ENCODE measurements at places on chromosomes 7 and 10. TPM values are rescaled to one million over a fixed set of nuclear protein-coding genes. Genes with fewer than 3 reads are reported as not detected.

DNA sequence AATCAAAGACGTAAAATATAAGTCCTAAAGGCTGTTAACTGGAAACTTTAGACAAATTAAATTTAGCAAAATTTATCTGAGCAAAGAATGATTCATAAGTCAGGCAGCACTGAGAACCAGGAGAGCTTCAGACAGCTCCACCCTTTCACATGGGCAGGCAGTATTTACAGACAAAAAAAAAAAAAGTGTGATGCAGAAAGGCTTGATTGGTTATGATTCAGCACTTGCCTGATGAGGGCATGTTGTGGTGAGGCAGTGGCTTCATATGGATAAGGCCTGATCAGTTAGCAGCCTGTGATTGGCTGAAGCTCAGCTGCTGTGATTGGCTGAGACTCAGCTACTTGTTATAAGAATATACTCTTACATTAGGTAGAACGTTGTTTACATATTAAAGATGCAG lies 495.4 kb upstream of the POM121L12 start:
- no peak for DNase-seq

DNA sequence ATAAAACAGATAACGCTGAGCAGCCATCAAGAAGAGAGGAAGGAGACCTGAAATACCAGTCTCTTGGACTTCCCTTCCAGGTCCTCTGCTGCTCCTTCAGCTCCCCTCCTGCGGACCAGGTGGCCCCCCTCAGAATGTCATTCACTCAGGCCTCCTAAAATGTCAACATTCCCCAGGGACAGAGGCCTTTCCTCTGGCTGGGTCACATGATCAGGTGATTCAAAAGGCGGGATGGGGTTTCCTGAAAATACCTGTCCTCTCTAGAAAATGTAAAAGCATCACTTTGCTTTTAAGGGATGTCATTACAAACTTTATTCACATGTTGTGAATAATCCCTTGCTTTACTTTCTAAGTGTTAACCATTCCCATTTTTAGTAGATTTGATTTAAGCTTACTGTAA lies 311.1 kb downstream of the INHBA start:
- DNase-seq = no peak

DNA sequence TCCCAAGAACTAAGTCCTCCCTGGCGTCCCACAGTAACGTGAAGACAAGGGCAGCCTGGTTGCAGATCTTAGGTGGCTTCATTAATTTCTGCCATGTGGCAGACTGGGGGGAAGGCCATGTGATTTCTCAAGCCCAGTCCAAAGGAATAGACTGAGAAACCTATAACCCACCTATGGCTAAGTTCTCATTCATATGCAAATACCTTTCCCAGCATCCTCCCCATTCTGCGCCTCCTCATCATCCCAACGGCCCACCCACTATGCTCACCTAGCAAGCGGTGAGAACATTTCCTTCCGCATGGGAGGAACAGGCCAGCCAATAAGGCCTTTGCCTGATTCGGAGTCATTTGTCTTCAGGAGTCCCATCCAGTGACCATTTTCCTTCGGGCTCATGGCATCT lies 8.2 kb upstream of the CLEC2L start:
- no peak for DNase-seq

- no peak for DNase-seq
Measured at GRCh38 chr10:83680470-83680891, 458.8 kb upstream of the GHITM start.

DNA sequence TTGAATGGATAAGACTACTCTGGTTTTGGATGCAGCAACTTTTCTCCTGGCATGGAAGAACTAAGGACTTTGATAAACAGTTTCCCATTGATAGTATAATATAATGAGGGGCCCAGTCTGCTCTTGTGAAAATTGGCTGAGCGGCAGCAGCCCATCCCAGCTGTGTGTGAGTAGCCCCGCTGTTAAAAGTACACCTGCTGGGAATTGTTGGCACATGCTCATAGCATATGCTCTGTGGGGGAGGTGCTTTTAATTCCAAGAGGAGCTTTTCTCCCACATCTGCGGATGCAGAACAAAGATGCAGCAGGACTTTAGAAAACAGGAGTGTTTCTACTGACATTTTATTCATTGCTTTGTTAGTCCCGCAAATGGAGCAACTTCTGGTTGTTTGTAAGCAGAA lies 19.0 kb downstream of the SRI start:
- DNase-seq = no peak

- peak; percentile 50 for DNase-seq
Measured at GRCh38 chr10:78617631-78618030, 451.1 kb upstream of the ZMIZ1 start.

DNA sequence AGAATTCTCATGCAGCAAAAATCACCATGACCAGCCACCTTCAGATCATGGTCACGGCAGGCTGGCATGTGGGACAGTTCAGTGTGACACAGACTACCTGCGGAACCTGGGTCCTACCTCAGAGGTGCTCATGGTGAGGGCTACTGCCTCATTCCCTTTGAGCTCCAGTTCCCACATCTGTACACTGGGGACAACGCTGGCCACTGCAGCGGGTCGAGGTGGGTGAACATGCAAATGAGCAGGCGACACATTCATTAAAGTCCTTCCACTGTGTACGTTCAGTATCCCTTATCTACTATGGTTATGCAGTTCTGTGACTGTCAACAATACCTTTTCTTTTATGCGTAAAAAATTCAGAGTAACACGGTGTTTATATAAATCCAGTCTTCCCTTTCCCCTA lies 218.7 kb upstream of the AOAH start:
- no peak for DNase-seq

- no peak for DNase-seq
Measured at GRCh38 chr7:35749556-35749955, 51.3 kb upstream of the SEPTIN7 start.

DNA sequence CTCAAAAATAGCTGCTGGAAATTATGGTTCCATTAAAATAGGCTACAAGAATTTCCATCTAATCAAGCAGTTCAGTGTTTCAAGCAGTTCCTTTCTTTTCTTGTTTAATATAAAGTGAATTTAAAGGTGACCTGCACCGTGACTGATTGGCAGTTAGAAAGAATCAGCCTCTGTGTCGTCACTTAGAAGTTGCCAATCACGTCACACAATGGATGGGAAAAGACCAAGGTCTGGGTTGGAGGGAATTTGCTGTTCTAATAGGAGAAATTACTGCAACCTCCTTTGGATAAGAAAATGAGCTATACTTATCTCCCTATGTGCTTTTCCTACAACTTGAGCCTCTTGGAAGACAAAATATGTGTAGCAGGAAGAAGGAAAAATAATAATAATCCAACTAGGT lies 219.4 kb upstream of the KMT2E start:
- no peak for DNase-seq

- DNase-seq = no peak
Measured at GRCh38 chr10:91344117-91344856, 65.9 kb upstream of the HECTD2 start.

DNA sequence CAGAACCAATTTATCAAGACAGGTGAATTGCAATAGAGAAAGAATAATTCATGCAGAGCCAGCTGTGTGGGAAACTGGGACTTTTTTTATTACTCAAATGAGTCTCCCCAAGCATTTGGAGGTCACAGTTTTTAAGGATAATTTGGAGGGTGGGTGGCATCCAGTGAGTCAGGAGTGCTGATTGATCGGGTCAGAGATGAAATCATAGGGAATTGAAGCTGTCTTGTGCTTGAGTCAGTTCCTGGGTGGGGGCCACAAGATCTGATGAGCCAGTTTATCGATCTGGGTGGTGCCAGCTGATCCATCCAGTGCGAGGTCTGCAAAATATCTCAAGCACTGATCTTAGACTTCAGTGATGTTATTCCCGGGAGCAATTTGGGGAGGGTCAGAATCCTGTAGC lies 9.9 kb upstream of the MYO1G start:
- no peak for DNase-seq

- no peak for DNase-seq
Measured at GRCh38 chr10:42734536-42734935, 48.1 kb upstream of the BMS1 start.

DNA sequence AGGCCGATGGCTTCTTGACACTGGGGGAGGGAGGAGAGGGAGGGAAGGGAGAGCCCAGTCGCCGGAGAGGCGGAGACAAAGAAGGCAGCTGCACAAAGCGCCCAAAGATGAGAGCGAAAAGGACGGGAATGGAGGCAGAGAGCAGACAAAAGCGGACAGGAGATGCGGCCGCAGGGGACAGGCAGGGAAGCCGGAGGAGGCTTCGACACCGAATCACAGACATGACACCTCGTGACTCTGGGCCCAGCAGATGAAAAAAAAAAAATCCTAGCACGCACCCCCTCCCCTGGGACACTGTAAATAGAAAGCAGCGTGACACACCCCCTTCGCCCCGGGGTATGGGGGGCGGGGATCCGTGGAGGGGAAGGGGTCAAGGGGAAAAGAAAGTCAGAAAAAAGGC lies 976 bp downstream of the NAT16 start:
- no peak for DNase-seq

Gene OR6B1
- total RNA-seq = not detected

Gene SFMBT2
- total RNA-seq = 8.6 TPM

Gene TFEC
- not detected for total RNA-seq

Gene FAM200A
- total RNA-seq = not detected

Gene FBH1
- total RNA-seq = 143 TPM

Gene AMZ1
- 0.64 TPM for total RNA-seq
